ENCODE measurements at places on chromosomes 11 and 22. TPM values are rescaled to one million over a fixed set of nuclear protein-coding genes. Genes with fewer than 3 reads are reported as not detected.
A peak's percentile ranks its signal among the peaks of the same experiment; 100 is the strongest.

Gene ANO9
- 2.5 TPM for total RNA-seq

Gene GTF2H1
- 61.0 TPM for total RNA-seq

GRCh38 chr11:36513965-36514364 is 3.9 kb upstream of the TRAF6 start:
- no peak for DNase-seq
- no peak overlapping the region for H3K27ac ChIP-seq
- no peaks in the 10 kb centered on the region for H3K36me3 ChIP-seq
- no peak overlapping the region for H3K4me3 ChIP-seq
- no peaks in the 10 kb centered on the region for H3K27me3 ChIP-seq

- H3K4me1 ChIP-seq = peaks cover 20% of the 10 kb centered on the region
- H3K27me3 ChIP-seq = no peaks in the 10 kb centered on the region
- H3K4me3 ChIP-seq = no peak overlapping the region
- H3K36me3 ChIP-seq = peaks cover 53% of the 10 kb centered on the region
These were observed 13.0 kb downstream of the MRPL21 start for GRCh38 chr11:68890490-68891231.

DNA sequence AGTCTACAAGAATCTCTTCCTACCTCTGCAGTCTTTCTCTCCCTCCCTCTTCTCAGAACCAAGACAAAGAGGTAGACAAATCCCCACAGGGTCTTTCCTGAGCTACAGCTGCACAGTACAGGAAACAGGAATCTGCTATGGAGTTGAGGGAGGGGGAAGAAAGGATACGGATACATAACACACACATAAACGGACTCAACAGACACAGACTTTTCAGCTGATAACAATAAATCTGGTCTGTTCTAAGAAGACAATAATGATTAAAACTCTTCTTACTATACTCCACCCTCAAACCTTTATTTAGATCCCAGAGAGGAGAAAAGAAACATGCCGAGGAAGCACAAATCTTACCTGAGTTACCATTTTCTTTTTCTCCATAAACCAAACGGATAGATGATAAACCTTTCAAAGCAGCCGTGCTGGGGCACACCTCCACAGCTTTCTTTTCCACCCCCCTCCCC is 122.2 kb downstream of the APOL5 start:
- DNase-seq = no peak
- peak overlapping the region; percentile 76 for H3K27ac ChIP-seq
- H3K36me3 ChIP-seq = no peaks in the 10 kb centered on the region
- H3K27me3 ChIP-seq = no peaks in the 10 kb centered on the region

GRCh38 chr11:62627713-62628112 is 5.9 kb upstream of the B3GAT3 start:
- no peak overlapping the region for H3K4me3 ChIP-seq
- no peaks in the 10 kb centered on the region for H3K27me3 ChIP-seq
- H3K27ac ChIP-seq = no peak overlapping the region
- H3K36me3 ChIP-seq = peaks cover 69% of the 10 kb centered on the region
- no peak for DNase-seq
- H3K4me1 ChIP-seq = no peaks in the 10 kb centered on the region

Gene OSM
- 0.83 TPM for total RNA-seq

DNA sequence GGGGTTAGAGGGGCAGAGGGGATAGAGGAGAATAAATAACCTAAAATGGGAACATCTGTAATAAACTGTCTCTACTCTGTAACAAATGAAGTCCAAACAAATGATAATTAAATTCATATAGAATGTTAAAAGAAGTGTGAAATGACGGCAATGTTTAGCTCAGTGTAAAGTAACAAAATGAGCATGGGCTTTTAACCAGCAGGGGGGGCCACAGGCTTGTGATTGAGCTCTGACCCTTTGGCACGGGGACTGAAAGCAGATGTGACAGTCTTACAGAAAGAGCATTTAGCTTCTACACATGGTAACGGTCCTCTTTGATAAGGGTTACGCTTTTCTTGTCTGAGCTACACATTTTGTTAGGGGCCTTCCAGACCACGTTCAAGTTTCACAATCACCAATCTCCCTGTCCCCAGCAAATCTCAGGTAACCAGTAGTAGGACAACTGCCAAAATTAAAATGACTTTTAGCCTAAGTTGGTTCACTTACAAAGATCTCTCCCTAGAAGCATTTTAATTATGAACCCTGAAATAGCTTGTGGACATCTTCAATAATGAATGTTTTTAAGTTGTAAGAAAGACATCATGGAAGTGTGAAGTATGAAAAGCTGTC is 262.5 kb downstream of the DCDC1 start:
- H3K4me3 ChIP-seq = no peak overlapping the region
- H3K27me3 ChIP-seq = no peaks in the 10 kb centered on the region
- H3K36me3 ChIP-seq = no peaks in the 10 kb centered on the region
- H3K27ac ChIP-seq = no peak overlapping the region
- no peak for DNase-seq

DNA sequence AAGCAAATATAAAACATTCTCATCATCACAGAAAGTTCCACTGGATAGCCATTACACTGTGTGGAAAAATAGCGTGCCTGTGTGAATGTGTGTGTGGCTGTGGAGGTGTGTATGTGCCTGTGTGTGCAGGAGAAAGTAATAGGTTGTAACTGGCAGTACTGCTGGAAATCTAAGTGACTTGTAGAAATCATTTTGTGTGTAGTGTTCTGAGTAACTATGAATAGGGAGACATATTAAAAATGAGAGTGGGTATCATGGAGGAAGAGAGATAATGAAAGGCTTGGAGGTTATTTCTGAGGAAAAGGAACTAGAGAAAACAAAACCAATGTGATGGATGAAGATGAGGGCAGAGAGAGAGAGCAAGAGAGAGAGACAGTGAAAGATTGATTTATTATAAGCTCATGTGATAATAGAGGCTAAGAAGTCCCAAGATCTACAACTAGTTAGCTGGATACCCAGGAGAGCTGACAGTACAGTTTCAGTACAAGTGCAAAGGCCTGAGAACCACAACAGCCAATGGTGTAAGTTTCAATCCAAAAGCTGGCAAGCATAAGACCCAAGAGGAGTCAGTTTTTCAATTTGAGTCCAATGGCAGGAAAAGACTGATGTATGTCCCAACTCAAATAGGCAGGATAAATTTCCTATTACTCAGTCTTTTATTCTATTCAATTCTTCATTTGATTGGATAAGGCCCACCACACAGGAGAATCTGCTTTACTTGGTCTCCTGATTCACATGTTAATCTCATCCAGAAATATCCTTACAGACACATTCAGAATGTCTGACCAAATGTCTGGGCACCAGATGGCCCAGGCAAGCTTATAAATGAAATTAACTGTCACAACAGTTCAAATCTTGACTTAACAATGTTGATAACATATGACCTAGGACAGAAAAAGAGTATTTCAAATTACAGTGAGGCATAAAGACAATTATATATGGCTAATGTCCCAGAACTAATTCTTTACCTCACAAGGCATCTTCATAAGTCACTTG is 14.9 kb downstream of the KBTBD3 start:
- DNase-seq = no peak
- H3K4me3 ChIP-seq = no peak overlapping the region
- no peaks in the 10 kb centered on the region for H3K4me1 ChIP-seq
- H3K27me3 ChIP-seq = no peaks in the 10 kb centered on the region
- no peak overlapping the region for H3K27ac ChIP-seq
